ENCODE measurements at places on chromosomes 5 and 9. TPM values are rescaled to one million over a fixed set of nuclear protein-coding genes. Genes with fewer than 3 reads are reported as not detected.

The SMIM32 gene
- total RNA-seq = not detected

The VLDLR gene
- 16.3 TPM for total RNA-seq

The ZNF483 gene
- total RNA-seq = 5.1 TPM

GRCh38 chr9:92650839-92651621 lies 18.9 kb downstream of the IPPK start:
- peak; percentile 26 for DNase-seq
- no peaks in the 10 kb centered on the region for H3K27me3 ChIP-seq
- no peak overlapping the region for H3K27ac ChIP-seq
- H3K4me1 ChIP-seq = no peaks in the 10 kb centered on the region

DNA sequence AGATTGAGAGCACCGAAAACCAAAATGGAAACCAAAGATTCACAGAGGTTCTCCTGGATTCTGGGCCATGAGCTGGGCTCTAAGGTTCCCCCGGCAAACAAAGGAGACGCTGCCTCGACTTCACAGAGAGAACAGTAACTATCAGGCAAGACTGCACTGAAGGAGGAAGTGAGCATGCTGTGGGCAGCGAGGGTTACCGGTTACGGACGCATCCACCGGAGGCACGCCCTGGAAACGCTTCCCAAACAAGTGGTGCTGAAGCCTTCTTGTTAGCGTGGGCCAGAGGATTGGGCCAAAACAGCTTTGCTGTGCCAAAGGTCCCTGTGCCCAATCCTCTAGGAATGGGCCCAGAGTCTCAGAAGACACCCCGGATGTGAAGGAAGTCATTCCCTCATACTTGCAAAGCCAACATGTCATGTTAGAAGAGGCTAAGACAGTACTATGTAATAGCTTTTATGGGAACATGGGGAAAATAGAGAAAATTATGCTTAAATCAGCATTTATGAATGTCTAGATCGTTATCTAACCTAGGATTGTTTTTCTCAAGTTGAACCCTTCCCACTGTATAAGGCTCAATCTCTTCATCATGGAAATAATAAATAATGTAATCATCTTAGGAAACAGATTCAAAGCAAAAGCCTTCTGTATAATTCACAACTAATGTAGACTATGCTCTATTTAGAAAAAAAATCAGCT lies 145.4 kb downstream of the GABBR2 start:
- H3K4me3 ChIP-seq = no peak overlapping the region
- no peak for DNase-seq
- no peak overlapping the region for H3K27ac ChIP-seq
- H3K36me3 ChIP-seq = no peaks in the 10 kb centered on the region

DNA sequence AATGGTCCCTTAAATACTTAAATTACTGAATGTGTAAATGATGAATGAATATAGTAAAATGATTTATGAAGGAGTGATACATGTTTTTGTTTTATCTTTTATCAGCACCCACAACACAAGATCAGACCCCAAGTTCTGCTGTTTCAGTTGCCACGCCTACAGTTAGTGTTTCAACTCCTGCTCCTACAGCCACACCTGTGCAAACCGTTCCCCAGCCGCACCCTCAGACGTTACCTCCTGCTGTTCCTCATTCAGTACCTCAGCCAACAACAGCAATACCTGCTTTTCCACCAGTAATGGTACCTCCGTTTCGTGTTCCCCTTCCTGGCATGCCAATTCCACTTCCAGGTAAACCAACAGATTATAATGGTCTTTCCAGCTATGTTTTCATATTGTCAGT lies 16.3 kb downstream of the TCERG1 start:
- H3K27me3 ChIP-seq = no peaks in the 10 kb centered on the region
- DNase-seq = no peak
- H3K36me3 ChIP-seq = peaks cover 76% of the 10 kb centered on the region

DNA sequence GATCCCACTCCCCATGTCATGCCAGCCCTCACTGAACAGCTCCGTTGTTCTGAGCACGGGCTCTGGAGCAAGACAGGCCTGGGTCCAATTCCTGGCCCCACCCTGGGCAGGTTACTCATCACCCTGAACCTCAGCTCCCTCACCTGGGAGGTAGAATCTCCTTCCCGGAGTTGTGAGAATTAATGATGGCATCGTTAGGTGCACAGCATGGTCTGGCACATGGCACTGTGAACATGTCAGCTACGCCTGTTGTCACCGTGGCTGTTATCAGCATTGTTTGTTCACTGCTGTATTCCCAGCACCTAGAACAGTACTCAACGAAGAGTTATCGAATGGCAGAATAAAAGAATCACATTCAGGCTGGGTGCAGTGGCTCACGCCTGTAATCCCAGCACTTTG lies 43.0 kb downstream of the LRSAM1 start:
- DNase-seq = no peak
- H3K27me3 ChIP-seq = no peaks in the 10 kb centered on the region
- no peak overlapping the region for H3K4me3 ChIP-seq
- H3K36me3 ChIP-seq = peaks cover 88% of the 10 kb centered on the region
- peaks cover 3% of the 10 kb centered on the region for H3K4me1 ChIP-seq

Data from lower lobe of right lung (tissue), 2 donors.